ENCODE measurements at places on chromosomes 7 and 10.

DNA sequence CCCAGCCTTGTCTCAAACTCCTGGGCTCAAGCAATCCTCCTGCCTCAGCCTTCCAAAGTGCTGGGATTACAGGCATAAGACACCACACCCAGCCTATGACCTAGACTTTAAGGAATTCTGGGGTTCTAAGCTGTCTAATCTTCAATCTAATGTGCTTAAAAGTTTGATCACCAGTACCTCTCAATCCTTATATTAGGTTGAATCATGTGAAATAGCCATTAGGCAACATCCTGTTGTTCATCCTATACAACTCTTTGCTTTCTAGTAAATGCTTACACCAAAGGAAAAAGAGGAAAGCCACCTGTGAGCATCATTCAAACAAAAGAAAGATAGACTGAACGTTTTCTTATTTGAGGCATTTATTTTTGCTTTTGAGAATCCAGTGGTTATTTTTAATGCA lies 56.0 kb downstream of the ATOH7 start:
- ATAC-seq: no peak

DNA sequence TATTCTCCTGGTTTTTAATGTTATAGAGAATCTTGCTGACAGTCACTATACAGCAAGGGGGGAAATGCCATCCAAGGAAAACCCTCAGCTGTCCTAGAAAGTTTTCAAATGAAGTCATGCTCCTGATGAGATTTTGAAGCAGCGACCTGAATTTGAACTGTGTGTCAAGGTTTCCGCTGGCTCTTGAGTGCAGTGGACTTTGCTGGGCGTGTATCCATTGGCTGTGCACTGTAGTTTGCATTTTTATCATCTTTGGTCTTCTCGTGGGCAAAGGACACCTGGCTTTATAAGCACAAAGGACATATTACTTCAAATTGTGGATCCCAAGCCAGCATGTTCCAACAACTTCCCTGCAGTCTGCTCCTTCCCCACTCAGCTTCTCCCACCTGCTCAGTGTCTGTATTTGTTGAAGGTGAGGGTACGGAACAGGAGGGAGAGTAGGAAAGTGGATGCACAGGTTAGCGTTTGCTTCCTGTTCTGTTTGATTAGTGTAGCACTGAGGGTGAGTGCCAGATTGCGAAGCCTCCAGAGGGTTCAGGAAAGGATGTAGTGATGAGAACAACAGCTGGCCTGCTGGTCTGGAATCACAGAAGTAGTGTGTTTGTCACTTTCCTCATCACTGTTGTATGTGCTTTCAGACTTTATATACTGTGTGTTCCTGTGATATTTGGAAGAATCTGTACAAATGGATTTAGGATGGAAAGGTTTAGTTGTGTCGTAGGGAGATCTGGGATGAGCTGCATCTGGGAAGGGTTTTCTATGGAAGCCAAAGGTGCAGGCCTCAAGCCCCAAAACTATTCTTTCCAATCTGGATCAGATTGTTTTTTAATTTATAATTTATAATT lies 204.8 kb downstream of the BMPER start:
- ATAC-seq: peak; percentile 53

- no peak for ATAC-seq
Measured at GRCh38 chr7:24902276-24902675, 77.7 kb downstream of the OSBPL3 start.

DNA sequence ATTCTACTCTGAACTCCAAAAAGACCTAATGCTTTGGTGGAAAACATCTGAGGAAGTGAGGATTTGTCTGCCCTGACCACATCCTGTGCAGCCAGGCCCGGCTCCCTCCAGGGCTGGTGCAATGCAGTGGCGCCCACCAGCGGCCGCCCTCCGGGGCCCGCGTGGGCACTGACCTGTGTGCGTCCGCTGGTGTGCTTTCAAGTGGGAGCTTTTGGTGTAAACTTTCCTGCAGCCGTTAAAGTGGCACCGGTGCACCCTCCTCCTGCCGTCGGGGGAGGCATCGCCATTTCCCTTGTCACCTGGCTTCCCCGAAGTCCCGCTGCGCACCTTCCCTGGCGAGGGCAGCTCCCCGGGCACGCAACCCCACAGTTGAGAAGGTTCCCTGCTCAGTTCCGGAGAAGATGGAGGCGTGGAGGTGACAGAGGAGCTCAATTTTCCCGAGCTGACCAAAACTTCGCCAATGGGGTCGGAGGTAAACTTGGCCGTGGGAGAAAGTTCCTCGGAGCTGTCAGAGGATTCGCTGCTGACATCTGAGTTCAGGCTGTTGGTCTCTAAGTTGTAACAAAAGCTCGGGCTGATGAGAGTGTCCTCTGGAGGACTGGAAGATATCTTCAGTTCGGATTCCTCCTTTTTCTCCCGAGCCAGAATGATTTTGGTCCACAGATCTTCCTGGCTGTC lies 3.4 kb downstream of the KLF6 start:
- no peak for ATAC-seq

DNA sequence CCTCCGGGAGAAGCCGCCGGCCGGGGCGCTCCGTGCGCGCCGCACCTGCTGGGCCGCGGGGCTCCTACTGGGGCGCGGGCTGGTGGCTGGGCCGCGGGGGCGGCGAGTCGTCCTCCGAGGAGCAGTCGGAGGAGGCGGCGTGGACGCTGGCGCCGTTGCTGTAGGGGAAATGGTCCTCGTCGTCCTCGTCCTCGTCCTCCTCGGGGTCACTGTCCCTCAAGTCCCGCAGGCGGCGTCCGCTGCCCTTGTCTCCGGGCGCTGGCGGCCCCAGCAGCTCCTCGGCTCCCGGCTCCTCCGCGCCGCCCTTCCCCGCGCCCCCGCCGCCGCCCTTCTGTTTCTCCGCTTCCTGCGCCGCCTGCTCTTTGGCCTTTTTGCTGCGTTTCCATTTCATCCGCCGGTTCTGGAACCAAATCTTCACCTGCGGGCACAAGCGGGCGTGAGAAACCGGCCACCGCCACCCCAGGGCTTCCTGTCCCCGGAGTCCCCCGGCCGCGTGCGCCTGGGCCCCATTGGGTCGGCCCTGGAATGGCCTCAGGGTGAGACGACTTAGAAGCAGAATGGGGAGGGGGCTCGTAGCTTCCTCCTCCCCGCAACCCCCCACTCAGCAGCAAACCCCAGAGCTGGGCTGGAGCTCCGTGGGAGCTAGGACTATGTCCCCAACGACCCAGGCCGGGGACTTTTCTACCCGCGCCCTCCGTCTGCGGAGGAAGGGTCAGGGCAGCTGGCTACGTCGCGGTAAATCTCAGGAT lies 4.8 kb downstream of the MNX1 start:
- ATAC-seq: no peak
